Fibroblast of villous mesenchyme (primary cell): ENCODE measurements at places on chromosomes 6 and 20. TPM values are rescaled to one million over a fixed set of nuclear protein-coding genes. Genes with fewer than 3 reads are reported as not detected.

GRCh38 chr6:41345901-41346300, 10.5 kb downstream of the NCR2 start:
- DNase-seq, result no peak

DNA sequence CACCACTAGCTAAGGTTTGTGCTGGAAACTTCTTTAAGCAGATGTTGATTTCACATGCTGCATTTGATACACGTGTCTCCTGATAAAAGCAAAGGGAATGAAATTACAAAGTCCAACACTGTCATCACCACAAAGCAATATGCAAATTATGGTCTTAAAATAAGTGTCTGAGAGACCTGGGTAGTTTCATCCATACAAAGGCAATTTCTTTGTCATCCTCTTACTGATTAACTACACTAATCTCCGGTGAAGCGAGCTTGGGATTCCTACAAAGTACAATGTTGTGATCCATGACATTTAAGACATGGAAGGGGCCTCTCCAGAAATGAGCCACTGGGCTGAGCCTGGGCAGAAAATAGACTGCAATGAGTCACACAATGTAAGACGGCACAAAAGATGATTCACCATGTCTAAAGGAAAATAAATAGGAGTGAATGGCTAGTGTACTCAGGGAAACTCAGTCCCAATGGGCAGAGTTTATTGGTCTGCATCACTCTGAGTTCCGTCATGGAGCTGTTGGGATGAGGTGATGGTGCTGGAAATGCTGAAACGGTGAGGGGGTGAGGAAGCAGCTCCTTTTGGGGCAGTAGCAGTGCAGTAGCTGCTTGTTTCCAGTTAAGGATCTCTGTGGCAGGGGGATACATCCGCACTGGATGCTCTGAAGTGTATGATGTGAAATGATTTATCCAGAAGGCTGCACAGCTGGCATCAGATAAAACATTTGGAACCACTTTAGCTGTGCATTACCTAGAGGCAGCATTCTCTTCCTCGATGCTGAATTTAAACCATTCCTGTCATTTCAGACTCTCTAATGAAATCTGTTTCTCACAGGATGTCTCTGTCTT, 103.3 kb downstream of the IBTK start:
- DNase-seq, result peak; percentile 88

CNKSR3 gene
- total RNA-seq, result 3.2 and 4.7 TPM in 2 replicates

GRCh38 chr6:49342410-49342809, 120.6 kb downstream of the MMUT start:
- DNase-seq, result no peak

- DNase-seq, result no peak
Observed at GRCh38 chr6:7543789-7544424, 2.4 kb downstream of the DSP start.

DNA sequence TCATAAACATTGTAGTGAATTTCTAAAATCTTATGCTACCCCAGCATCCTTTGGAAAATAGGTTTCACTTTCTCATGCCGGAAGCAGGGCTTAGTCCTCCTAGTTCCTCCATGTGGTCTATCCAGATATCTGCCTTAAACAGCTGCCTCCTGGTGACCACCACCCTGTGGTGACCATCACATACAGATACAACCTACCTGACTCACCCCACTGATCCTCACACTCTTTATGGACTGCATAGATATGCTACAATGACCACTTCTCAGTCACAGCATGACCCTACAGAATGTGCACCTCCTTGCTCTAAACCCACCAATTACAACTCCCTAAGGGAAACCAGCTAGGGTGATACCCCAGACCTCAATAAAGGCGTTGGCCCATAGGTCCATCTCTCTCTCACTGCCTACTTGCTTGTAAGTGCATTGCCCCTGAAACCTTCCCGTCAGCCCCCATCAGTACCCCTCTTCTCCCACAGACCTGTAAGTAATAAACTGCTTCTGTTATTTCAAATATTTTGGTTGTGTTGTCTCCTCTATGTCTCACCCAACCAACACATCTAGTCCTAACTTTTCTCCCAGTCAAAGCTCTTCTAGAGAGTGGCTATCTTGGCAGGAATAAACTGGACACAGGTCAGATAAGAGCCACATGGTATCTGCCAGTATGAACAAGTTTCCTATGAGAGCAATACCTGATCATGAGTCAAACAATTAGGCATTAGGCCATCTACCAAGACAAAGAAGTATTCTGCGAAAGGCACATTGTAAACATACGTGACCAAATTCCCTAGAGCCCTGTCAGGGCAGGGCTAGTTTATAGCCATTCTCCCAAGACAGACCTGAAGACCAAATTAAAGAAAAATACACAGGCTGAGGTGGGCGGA, 39.4 kb upstream of the PLEKHG1 start:
- no peak for DNase-seq

DNA sequence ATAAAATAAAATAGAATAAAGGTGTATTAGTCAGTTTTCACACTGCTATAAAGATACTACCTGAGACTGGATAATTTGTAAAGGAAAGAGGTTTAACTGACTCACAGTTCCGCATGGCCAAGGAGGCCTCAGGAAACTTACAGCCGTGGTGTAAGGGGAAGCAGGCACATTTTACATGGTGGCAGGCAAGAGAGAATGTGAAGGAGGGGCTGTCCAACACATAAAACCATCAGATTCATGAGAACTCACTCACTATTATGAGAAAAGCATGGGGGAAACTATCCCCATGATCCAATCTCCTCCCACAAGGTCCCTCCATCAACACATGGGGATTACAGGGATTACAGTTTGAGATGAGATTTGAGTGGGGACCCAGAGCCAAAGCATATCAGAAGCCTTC, 41.1 kb upstream of the BCAS1 start:
- no peak for DNase-seq
